ENCODE measurements at places on chromosomes 12 and 14.

DNA sequence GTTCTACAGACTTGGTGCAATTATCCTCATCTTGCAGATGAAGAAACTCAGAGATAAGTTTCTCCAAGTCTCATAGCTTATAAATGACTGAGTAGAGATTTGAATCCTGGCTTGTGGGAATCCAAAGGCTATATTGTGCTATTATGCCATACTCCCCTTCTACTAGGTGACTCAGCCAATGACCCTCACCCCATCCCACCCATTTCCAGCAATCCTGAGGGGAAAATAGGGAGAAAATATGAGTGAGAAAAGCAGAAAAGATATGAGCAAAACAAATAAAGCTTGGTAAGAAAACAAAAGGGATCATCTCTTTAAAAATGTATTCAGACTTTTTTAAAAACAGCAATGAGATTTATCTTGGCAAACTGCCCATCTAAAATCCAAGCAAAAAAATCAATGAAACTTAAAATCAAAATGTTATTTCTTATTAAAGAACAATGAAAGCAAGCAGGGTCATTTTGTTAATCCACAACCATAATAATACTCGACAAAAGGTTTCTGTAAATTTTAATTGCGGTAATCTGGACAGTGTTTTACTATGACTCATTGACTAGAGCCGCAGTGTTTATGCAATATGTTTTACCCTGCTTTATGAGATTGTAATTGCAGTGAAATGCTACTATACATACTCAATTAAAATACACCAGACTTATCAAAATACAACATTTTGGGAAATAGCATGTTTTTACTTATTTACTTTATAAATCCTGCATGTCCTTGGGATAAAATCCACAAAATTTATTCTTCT is 13.1 kb upstream of the LGR5 start:
- DNase-seq, result peak; percentile 10

- DNase-seq, result peak; percentile 7
Measured at GRCh38 chr12:24795699-24796347, 153.1 kb downstream of the BCAT1 start.

DNA sequence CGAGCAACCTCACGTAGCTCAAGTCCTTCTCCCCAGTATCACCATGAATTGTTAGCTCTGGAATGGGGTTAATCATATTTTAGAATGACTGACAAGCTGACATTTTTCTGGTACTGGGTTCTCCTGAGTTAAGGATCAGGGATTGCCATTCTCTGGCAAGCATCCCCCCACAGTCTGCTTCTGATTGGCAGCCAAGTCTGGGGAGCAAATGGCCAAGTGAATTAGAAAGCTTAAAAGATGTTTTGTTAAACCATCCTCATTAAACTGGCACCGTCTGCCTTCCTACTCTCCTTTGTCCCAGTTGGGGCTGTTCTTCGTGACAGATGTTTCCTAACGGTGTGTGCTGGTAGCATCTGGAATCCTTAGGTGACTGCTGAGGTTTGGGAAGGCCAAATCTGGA is 17.2 kb upstream of the CISTR start:
- no peak for DNase-seq

- no peak for DNase-seq
Measured at GRCh38 chr12:123648401-123648800, 14.8 kb downstream of the GTF2H3 start.

- no peak for DNase-seq
Measured at GRCh38 chr12:114703060-114703493, 19.1 kb upstream of the TBX3 start.

GRCh38 chr12:78977304-78977867 is 112.8 kb downstream of the SYT1 start:
- no peak for DNase-seq

- DNase-seq, result no peak
Measured at GRCh38 chr14:50656776-50657175, 11.3 kb downstream of the SAV1 start.

GRCh38 chr12:93137656-93138612 is 208.8 kb upstream of the EEA1 start:
- peak; percentile 99 for DNase-seq

- peak; percentile 32 for DNase-seq
Measured at GRCh38 chr12:57456145-57456700, 1.1 kb downstream of the INHBE start.

DNA sequence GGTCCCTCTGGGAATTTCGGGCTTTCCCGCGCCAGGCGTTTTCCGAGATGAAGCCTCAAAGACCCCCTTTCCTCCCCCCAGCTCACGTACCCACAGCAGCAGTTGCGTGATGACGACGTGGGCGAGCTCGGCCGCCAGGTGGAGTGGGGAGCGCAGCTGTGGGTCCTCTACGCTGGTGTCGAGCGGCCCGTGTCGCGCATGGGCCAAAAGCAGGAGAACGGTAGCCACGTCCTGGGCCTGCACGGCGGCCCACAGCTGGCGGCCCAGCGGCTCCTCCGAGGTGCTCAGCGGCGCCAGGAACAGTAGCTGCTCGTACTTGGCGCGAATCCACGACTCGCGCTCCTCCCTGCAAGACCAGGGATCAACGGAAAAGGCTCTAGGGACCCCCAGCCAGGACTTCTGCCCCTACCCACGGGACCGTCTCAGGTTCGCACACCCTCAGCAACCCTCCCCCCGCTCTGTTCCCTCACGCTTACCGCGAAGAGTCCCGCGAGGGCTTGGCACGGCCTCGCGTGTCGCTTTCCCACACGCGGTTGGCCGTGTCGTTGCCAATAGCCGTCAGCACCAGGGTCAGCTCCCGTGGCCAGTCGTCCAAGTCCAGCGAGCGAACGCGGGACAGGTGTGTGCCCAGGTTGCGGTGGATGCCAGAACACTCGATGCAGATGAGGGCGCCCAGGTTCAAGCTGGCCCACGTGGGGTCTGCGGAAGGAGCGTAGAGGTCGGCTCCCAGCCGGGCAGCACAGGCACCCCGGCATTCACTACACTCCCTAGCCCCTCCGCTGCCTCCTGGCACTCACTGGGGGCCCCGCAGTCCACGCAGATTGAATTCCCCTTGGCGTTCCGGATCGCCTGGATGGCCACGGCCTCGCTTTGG is 11.4 kb downstream of the AGAP2 start:
- no peak for DNase-seq

- no peak for DNase-seq
Measured at GRCh38 chr12:48782457-48783395, 6.2 kb downstream of the ADCY6 start.

- DNase-seq, result no peak
Measured at GRCh38 chr14:29584992-29585391, 342.7 kb downstream of the PRKD1 start.

DNA sequence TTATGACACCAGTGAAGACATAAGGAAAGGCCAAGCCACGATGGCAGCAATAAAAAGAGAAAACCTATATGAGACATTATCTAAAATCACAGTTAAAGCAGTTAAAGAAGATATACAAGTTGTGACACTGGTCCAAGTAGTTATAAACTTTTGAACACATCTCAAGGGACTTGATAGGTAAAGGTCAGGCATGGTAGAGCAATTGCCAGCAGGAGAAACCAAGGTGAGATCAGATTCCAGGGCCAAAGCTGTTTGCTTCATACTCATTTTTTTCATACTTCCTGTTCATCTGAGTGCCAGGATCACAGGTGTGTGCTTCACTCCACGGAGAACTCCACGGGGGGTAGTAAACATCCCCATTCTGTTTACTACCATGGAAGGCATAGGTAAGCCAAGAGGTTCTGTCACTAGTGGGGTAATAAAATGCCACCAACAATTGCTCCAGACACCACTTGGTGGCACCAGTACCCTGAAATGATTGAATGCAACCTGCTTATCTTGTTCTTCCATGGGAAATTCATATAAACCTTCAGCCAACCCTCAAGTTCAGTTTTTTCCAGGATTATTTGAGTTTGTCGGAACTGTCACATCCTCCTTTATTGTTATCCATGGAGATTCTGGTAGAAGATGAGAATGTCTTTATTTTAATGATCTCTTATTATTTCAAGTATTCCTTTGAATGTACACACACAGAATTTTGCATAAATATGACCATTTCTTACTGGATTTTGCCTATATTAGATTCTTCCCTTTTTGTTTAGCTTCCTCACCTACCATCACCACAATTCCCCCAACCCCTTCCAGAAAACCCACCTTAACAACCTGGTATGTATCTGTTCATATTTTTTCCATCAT is 59.2 kb upstream of the TSPAN8 start:
- peak; percentile 42 for DNase-seq

DNA sequence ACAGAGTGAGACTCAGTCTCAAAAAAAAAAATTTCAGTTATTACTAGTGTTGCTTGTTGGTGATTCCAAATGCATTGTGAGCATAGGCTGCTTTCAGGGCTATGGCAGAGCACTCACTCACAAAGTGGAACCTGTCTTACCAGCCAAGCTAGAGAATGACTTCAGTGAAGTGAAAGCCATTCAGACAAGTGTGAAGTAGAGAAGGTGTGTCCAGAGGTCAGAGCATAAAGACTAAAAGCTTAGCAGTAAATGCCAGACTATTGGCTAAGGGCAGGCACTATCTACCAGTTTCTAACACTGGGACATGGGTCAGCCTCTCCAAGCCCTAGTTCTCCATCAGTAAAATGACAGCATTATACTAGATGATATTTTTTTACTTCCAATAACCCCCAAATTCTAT is 12.7 kb downstream of the PPP1R36 start:
- DNase-seq, result no peak

All from mammary epithelial cell (primary cell).